ENCODE measurements at places on chromosomes 13 and 19.

DNA sequence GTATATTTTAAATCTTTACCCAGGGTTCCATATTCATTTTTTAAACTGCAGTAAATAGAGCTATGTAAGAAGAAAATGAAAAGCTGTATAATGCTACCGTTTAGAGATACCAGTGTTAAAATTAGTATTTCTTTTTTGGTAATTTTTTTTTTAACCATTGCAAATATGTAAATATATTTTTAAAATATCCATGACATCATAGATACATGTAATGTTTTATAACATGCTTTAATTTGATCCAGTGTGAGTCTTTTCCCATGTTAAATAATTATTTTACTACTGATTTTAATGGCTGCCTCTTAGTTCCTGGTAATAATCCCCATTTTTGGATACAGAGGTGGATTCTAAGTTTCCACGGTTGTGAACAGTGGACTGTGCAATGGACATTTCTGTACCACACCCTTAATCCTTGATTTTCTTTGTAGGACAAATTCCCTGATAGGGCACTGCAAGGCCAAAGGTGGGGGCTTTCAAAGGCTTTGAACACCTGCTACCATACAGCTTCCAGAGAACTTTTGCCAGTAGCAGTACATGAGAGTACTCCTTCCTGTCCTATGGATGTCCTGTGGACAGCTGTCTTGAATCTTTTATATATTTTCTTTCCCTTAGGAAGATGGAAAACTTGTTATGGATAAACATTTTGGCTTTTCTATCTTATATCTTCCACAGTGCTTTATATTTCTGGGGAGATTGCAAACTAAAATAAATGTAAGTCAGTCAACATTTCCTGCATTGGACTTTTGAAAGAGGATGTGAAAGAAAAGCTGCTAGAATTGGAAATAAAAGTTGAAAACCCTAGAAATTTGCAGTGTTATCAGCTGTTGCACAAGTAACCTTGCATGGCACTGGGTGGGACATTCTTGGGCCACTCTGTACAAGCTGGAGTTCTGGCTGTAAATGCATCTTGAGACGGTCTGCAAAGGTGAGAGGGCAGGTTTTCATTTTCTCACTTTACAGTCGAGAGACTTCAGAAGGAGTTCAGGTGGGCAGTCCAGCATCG, 46.8 kb downstream of the ARHGEF7 start:
- no peak for DNase-seq

DNA sequence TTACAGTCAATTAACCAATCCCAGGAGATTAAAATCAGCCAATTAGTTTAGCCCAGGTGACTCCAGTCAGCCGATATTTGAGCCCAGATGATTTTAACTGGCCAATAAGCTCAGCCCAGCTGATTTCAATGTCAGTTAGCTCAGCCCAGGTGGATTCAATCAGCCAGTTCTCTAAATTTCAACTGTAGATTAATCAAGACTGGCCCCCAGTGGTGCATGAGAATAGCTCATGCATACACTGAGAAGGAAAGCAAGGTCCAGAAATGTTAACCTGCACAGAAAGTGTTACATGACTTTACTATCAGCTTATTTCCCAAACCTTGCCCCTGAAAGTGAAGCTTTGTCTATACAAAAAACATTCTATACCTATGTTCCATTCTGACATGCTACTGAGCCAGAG, 55.4 kb upstream of the ZNF724 start:
- DNase-seq, result no peak

DNA sequence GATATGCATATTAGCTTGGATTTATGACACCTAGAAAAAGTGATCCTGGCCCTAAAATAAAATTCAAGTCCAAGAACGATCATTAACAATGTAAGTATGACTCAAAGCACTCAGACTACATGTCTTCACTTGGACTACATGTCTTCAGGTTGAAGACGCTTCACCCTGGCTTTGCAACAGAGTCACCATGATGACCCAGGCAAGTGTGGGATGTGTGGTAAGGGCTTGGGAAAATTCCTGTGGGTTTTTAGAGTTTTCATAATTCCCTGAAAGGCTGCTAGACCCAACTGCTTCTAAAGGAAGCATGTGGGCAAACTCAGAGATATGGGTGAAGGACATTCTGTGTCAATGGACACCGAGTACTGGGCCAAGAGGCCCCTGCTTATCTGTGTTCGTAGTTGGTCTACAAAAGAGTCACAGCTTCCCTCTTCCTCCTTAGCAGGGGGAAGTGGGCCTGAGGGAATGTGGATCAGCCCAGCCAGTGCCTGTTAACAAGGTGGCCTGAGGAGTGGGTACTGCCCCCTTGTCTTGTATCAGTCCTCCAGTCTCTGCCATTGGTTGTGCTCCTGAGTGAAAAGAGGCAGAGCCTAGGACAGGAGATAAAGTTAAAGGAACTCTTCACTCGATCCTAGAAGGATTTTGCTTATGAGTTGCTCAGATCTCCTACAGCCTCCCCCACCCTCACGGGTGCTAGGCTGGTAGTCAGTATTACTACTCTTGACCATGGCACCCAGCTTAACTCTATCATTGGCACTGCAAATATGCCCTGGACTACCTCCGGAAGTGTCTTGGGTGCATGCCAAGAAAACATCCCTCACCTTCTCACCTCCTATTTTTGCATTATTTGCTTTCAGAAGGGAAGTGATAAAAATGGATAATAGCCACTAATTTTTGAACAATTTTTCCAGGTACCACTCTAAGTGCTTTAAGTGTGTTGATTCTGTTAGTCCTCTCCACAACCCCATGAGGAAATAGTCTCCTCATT, 406.3 kb downstream of the COG6 start:
- no peak for DNase-seq

DNA sequence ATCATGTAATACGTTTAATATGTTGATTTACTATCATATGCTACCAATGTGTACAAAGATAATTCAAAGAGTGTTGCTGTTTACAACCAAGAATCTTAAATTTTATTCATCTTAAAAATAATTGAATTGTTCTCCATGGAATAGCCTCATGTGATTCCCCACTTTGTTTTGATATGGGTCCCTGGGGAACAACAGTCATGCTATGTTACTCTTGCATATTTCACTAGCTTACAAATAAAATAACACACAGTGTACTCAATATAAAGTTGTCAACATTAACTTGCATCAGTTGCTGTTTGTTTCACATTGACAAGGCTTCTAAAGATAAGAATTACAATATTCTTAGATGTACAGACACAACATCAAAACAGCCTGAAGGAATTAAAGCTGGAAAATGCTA, 2.3 kb downstream of the ENOX1 start:
- no peak for DNase-seq

GRCh38 chr19:4360081-4360569, 16.8 kb downstream of the MPND start:
- no peak for DNase-seq

- no peak for DNase-seq
These were observed 41.5 kb upstream of the C13orf46 start for GRCh38 chr13:114015111-114015968.

- DNase-seq, result peak; percentile 79
These were observed 51.3 kb downstream of the WDR87 start for GRCh38 chr19:37855098-37855497.

GRCh38 chr13:23467048-23467931, 33.8 kb upstream of the SACS start:
- no peak for DNase-seq

DNA sequence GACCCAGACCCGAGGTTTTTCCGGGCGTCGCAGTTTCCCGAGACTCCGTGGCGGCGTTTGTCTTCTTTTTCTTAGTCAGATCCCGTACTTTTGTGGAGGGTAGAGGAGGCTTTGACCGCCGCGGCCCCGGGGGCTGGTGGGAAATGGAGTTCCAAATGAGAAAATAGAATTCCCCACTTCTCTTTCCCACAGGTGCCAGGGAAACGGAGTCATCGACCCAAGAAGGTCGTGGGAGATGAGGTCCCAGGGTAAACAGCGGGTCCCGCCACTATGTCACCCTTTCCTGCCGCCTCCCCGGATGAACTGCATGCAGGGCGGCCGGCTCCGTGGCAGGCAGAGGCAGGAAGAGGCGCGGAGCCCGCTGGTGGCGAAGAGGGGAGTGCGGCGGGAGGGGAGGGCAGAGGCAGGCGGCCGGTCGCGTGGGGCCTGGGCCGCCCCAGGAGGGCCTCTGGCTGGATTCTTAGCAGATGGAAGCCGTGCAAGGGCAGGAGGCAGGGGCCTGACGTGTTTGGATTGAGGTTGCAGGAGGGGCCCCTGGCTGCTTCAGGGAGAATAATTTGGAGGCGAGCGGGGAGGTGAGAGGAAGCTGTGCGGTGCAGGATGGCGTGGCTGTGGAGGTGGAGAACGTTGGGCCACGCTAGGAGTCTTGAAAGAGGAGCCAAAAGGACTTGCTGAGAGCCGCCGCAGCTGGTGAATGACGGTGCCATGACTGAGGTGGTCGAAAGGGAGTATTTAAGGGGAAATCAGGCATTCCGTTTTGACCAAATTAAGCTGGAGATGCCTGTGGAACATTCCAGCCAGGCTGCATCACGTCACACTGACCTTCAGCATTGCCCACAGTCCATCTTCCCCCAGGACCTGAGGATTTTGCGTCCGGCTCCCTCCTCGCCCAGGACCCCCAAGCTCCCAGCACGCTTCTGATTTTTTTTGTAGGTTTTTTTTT, 11.7 kb downstream of the CYTH2 start:
- DNase-seq, result no peak

DNA sequence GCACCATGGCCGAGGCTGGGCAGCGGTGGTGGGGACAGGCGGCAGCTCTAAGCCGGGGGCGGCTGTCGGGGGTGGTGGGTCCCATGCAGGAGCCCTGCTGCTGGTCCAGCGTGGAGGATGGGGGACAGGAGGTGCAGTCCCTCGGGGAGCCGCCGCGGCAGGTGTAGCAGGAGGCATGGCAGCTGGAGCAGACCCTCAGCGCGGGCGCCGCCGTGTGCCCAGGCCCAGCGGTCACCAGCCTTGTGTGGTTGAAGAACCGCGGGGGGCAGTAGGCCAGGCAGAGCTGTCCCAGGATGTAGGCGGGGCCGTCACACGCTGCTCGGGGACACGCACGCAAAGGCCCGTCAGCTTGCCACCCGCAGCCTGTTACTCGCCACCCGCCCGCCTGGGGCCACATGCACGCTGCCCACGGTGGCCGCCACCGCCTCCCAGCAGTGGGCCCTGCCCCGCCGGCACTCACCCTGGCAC, 2.9 kb upstream of the C19orf25 start:
- no peak for DNase-seq

- DNase-seq, result no peak
These were observed 230.0 kb downstream of the DCT start for GRCh38 chr13:94249512-94249911.

DNA sequence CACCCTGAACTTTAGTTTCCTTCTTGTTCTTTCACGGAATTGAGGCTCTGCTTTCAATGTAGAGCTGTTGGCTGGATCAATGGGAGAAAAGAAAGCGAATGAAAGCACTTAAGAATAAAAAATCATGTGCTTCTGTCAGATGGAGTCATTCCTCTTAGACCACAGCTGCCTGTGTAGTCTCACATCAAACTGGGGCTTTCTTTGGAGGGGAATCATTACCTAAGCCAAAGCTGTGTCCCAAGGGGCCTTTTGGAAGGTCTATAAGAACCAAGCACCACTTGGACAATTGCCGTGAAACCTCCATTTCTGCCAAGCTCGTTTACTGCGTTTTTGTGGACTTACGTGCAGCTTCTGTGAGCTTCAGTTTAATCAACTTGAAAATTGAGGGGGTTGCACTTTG, 44.2 kb upstream of the RNF113B start:
- DNase-seq, result no peak

DNA sequence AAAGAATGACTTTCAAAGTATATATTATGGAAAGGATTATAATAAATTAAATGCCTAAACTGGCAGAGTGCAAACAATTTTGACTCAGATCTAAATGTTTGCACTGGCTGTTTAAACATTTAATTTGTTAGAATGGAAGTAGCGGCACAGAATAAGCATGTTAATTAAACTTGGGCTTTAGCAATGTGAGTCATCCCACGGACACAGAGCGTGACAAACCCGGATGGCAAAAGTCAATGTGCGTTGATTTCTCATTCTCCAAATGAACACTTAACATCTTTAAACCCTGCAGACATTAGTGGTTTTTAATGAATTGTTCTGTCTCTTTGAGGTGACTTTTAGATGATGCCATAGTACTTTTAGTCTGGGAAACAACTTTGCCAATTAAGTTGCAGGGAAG, 38.4 kb downstream of the PCDH8 start:
- no peak for DNase-seq

GRCh38 chr13:52061587-52061986, 37.1 kb downstream of the UTP14C start:
- no peak for DNase-seq

- DNase-seq, result no peak
These were observed 4.3 kb downstream of the CDX2 start for GRCh38 chr13:27964741-27965323.

DNA sequence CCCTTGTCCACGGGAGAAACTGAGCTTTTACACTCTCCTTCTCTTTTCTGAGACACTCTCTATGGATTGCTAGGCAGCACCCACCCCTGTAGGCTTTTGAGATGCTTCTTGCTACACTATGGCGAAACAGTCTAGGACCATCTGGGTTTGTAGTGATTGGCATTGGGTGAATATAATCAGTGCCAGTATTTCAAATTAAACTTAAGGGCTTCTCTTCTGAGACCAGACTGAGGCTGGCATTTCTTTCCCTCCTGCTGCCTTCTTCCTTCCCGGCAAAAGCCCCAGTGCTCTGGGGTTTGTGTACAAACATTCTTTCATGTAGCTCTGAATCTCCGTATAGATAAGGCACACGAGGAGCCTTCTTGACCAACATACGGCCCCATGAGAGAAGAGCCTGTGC, 276.7 kb downstream of the SLC7A1 start:
- DNase-seq, result no peak

- no peak for DNase-seq
These were observed 589 bp downstream of the R3HDM4 start for GRCh38 chr19:912181-913079.

DNA sequence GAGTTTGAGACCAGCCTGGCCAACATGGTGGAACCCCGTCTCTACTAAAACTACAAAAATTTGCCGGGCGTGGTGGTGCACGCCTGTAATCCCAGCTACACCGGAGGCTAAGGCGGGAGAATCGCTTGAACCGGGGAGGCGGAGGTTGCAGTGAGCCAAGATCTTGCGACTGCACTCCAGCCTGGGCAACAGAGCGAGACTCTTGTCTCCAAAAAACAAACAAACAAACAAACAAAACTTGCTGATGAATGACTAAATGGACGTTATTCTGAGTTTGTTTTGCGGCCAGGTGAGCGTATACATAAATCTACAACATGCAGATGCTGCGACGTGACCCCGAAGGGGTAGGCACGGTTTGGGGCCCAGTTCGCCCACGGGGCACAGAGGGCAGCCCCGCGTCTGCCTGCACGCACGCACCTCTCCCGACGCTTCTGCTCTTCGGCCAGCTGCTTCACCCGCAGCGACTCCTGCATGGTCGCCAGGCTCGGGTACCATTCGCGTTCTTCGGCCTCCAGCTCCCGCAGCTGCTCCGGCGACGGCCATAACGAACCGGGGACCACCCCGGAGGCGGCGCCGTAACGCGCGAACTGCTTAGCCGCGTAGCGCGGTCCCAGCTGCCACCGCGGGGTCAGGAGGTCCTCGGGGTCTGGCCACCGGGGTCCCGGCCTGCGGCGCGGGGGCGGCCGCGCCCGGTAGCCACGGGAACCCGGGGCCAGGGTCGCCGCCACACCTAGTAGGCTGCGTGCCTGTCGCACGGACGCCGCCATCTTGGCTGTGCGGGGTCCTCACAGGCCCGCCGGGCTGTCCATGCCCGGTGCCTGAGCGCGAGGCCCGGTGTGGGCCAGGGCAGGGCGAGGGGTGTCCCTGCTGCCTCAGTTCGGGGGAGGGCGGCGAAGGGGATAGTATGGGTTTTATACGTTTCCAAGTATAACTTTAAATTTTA, at the start of gene GADD45GIP1:
GADD45GIP1 (minus strand) TSS at position 778 of the 943 bp plus-strand sequence; CDS start at position 767, 11 bp downstream.
- DNase-seq, result no peak

GRCh38 chr19:19657397-19657783, 6.1 kb downstream of the ATP13A1 start:
- no peak for DNase-seq

All from renal cortex interstitium (tissue), 15 donors.